ENCODE measurements at places on chromosomes 5 and 9.

GRCh38 chr5:162202285-162202880, 134.8 kb downstream of the GABRG2 start:
- no peak for DNase-seq

DNA sequence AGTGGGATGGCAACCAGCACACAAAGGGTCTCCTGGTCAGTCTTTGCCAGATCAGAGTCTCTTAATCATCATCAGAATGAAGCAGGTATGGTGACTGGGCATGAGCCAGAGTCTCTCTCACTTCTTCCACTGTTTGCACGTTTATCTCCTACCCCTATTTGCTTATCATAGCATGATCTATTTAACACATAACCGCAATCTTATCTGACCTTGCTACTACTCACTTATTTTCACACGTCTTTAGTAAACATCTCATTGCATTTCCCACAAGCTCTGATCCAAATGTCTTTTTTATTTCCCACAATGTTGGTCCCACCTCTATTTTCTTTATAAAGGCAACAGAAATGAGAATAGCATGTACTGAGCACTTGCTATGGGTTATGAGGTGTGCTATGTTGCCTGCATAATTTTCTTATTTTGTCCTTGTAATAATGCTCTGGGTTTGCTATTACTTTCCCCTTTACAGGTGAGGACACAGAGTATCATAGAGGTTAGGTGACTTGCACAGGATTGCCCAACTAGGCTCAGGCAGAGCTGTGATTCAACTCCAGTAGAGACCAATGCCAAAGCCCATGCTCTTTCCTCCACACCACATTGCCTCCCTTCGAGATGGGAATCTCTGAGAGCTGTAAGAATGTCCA, 39.7 kb upstream of the IL7R start:
- DNase-seq, result no peak

DNA sequence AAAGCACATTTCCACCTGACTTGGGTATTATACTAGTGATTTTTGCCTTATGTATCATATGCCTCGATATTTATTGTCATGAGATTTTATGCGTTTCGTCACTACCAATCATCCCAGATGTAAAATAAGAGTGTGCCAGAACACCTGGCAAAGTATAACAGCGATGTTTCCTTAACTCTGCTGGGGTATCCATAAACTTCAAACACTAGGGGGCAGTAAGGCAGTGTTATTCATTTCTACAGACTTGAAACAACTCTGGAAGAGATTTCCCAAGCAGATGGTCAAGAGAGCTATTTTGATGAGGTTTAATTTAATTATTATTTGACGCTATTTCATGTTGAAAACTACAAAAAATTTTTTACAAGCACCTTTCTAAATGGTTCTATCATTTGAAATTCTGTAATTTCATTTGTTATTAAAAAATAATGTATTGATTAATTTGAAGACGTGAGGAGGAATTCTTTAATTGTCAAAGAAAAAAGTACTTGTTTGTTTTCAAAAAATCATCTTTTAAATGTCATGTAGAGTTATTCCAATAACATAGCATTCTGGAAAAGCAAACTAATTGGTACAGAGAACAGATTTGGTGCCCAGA, 388.5 kb upstream of the CTNND2 start:
- DNase-seq, result no peak

DNA sequence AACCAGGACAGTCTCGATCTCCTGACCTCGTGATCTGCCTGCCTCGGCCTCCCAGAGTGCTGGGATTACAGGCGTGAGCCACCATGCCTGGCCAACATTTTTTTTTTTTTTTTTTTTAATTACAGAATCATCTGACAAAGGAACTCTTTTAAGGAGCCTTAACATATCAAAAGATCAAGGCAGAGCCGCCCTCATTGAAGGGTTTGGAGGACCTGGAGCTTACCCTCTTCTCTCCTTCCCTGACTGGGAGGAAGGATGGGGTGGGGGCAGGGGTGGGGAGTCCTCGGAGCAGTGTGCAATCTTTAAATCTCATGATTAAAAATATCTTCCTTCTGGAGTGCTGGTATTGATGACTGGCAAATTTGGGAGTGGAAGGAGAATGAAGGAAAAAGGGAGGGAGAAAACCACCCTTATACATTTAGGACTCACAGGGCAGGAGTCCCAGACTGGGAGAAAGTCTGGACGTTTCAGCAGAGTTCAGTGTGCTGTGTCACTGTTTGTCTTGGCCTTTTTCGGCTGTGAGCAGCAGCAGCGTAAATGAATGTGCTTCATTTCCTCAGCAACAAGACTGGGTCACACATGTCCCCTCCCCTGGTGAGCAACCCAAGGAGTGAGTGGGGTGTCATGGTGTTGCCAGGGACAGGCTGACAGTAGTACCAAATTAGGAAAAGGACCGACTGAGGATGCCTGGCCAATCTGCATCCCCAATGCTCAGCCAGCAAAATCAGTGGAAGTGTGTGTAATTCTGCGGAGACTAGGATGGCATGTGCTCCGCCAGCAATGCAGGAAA, 115.3 kb upstream of the BNC2 start:
- DNase-seq, result no peak

- DNase-seq, result no peak
These were observed 18.3 kb upstream of the TNFSF15 start for GRCh38 chr9:114824110-114824509.

- DNase-seq, result no peak
These were observed 996 bp downstream of the NXNL2 start for GRCh38 chr9:88536023-88536324.

DNA sequence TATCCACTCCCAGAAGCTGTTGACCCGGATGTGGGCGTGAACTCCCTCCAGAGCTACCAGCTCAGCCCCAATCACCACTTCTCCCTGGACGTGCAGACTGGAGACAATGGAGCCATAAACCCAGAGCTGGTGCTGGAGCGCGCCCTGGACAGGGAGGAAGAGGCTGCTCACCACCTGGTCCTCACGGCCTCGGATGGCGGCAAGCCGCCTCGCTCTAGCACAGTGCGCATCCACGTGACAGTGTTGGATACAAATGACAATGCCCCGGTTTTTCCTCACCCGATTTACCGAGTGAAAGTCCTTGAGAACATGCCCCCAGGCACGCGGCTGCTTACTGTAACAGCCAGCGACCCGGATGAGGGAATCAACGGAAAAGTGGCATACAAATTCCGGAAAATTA, 834 bp downstream of the PCDHGA8 start:
- DNase-seq, result no peak

GRCh38 chr9:30943446-30944224, 1440.8 kb upstream of the ACO1 start:
- DNase-seq, result no peak

DNA sequence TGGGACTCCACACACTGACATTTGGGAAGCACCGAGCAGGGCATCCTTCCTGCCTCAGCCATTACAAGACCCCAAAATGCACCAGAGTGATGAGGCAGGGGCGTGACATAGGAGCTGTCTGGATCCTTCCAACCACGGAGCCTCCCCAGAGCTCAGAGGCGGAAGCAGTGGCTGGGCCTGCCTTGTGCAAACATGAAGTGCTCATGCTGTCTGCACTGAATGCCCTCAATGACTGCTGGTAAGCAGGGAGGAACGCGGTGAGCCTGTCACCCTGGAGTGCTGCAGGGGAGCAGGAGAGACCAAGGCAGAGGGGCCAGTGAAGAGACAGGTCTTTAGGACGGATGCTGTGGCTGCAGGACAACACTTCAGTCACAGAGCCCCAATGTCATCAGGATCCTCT, 60.2 kb upstream of the HRH2 start:
- DNase-seq, result no peak

GRCh38 chr9:14868772-14869583, 41.2 kb downstream of the FREM1 start:
- DNase-seq, result no peak

DNA sequence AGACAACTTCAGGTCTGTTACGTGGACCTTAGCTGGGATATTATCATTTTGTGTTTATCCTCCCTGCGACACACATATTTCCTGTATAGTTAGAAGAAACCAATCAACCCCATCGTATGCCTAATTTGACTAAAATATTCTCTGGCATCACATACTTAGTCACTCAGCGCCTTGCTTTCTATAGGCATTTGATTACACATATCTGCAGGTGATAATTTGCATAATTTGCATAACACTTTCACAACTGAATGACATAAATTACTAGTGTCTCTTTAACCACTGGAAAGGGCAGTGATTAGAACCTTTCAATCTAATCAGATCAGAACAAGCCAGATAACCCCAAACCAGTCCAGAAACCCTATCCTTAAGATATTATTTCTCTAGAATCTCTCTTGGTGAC, 390.2 kb downstream of the TLR4 start:
- DNase-seq, result no peak

GRCh38 chr5:143161885-143162540, 241.5 kb downstream of the NR3C1 start:
- DNase-seq, result no peak

GRCh38 chr5:96761618-96762017, 46.1 kb downstream of the ERAP1 start:
- DNase-seq, result no peak

- no peak for DNase-seq
These were observed 9.6 kb upstream of the NME5 start for GRCh38 chr5:138148811-138149210.

GRCh38 chr9:25678147-25678666, at the start of gene TUSC1:
TSS of gene TUSC1 (minus strand) at chr9:25678444. CDS start at chr9:25678312, 132 bp downstream.
- DNase-seq, result peak; percentile 12

GRCh38 chr9:124450931-124451661, 845 bp downstream of the ADGRD2 start:
- DNase-seq, result no peak

DNA sequence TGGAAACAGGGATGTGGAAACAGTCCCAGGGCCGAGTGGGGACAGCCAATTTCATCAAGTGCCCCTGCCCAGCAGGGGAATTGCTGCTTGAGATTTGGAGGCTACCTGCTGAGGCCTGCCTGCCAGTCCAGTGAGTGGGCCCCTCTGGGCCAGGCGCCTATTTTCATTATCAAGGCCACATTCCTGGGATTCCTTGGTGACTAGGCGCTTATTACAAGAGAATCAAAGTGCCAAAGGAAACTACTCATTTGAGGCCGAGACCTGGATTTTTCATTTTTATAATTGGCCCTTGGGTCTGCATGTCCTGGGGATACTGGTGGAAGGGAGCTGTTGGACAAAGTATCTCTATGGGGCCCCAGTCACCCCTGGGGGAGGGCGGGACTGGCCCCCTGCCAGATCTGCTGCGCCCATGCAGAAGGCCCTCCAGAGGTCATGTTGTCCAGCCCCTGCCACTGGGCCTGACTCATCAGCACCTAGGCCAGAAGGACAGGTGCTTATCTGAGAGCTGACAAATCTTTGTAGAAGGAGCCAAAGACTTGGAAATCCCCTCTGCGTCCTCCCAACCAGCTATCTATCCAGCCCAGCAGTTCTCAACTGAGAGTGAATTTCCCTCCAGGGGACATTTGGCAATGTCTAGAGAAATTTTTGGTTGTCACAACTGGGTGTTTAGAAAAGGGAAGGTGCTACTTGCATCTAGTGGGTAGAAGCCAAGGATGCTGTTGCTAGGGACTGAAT, 45.6 kb downstream of the FOXI1 start:
- DNase-seq, result no peak

GRCh38 chr9:27489087-27489876, 34.8 kb upstream of the IFNK start:
- DNase-seq, result peak; percentile 24

- DNase-seq, result no peak
These were observed 1.4 kb downstream of the NR3C1 start for GRCh38 chr5:143402017-143402552.

DNA sequence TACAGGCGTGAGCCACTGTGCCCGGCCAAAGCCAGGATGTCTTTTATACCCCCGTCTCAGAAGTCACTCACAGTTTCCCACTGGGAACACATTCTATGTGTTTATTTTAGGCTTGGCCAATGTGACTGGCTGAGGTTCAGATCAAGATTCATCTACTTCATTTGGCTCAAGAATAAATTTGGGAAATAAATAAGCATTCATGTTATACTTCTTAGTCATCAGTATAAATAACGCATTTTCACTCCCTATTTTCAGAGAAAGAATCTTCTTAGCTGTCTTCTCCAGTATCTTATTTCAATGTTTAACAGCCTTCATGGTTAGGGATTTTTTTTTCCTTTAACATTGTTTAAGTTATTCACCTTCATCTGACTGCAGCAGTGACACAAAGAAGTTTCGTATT, 11.8 kb downstream of the S100Z start:
- no peak for DNase-seq

Measured in GM12891 (cell line).